Panc1 (cell line): ENCODE measurements at places on chromosomes 7 and 10. TPM values are rescaled to one million over a fixed set of nuclear protein-coding genes. Genes with fewer than 3 reads are reported as not detected.

GRCh38 chr7:17772581-17773288 lies 167.6 kb downstream of the SNX13 start:
- DNase-seq: no peak

SHH gene
- 22.9 TPM for total RNA-seq

MASTL gene
- 12.3 TPM for total RNA-seq

CADPS2 gene
- 1.6 TPM for total RNA-seq

OGDHL gene
- total RNA-seq: 1.3 TPM

FXYD4 gene
- total RNA-seq: not detected

GRCh38 chr7:149855361-149856305 lies 17.5 kb downstream of the ZNF862 start:
- DNase-seq: no peak

GRCh38 chr7:107948645-107949442 lies 54.1 kb downstream of the LAMB1 start:
- DNase-seq: peak; percentile 88

GRCh38 chr7:1532456-1533254 lies 2.2 kb downstream of the MAFK start:
- peak; percentile 95 for DNase-seq

GRCh38 chr10:69451784-69452251 lies 553 bp downstream of the TSPAN15 start:
- DNase-seq: no peak

DNA sequence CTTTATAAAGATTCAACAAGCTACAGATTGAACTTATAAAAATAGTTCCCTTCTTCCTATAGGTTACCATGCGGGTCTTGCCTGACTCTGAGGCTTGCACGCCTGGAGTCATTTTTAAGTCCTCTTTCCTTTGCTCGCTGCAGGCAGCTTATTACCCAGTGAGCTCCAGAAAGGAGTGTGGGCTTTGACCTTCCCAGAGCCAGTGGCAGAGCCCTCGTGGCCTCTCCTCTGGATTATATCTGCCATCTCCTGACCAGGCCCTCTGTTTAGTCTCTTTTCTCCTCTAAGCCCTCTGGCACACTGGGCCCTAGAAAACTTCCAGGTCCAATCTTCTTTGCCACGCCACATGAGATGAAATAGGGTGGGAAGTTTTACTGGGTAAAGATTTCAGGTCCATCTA lies 39.9 kb upstream of the EZH2 start:
- no peak for DNase-seq

- DNase-seq: no peak
Observed at GRCh38 chr7:47180516-47180826, 401.4 kb downstream of the TNS3 start.

SH2B2 gene
- total RNA-seq: 2.8 TPM

WEE2 gene
- total RNA-seq: not detected

HOGA1 gene
- 0.08 TPM for total RNA-seq

NRAP gene
- total RNA-seq: not detected

GRCh38 chr10:48453451-48454301 lies 147.2 kb downstream of the MAPK8 start:
- no peak for DNase-seq

DNA sequence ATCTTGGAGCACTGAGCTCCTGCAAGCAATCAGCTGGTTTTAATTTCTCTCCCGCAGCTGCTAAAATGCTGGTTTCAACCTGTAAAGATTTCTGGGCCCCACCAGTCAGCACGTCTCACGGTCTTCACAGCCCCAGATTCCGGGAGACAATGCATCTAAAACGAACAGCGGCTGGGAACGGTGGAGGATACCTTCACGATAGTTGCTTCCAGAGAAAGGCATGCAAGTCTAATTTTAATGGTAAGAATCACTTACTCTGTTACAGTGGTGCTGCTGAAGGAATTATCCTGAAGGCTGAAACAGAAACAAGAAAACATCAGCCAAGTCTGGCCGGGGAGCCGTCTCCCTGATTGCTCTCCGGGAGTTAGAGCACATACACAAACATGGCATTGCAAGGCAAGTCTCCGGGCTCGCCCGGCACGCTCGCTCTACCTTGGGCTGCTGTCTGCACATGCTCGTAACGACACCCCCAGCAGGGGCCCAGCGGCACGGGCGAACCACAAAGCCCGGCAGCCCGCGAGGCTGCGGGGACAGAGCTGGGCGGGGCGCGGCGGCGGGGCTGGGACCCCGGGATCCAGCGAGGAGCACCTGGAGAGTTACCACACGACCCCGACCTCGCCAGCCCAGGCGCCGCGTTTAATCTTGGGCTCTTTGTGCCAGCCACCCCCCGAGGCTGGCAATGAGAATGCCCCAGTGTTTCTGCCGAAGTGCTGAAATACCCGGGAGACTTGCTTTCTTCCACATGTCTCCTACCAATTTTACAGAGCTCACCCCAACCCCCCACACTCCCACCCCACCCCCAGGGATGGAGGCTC lies at the start of gene FAM13C:
Gene FAM13C (minus strand): TSS at position 406 of the 815 bp plus-strand sequence. CDS start 89 bp downstream, at position 317.
- DNase-seq: no peak

DNA sequence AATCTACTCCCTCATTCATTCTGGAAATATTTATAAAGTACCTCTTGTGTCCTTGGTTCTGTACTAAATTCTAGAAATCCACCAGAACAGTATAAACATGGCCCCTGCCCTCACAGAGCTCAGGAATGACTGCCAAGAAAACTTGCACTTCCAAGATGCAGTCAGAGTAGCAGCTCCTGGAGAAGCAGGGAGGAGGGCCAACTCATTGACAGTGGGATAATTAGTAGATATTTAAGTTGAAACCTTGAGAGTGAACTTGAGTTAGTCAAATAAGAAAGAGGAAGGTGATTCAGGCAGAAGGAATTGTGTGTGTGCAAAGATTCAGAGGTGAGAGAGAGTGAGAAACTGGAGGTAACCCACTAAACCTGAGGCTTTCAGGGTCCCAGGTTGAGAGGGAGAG lies 182.2 kb upstream of the INHBA start:
- DNase-seq: no peak

- DNase-seq: no peak
Observed at GRCh38 chr10:75773231-75773780, 341.9 kb downstream of the LRMDA start.

DNA sequence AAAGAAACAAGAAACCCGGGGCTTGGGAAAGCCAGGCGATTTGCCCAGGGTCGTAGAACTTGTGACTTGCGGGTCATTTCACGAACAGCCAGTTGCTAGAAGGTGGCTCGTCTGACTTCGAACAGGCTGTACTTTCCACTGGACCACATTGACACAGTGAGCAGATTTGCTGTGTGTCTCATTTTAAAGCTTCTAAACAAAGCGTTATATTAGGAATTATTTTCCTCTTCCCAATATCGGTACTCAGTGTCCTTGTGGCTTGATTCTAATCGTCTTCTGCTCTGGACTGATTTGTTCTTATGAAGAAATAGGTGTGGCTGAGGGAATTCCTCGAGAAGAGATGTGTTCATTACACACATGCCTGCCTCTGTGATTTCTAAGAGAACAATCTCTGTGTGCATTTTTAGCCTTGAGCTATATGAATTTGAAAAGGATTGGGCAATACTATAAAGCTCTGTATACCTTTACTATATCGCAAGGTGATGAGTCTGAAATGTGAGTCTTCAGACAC lies 150.0 kb upstream of the PRR15 start:
- no peak for DNase-seq

DNA sequence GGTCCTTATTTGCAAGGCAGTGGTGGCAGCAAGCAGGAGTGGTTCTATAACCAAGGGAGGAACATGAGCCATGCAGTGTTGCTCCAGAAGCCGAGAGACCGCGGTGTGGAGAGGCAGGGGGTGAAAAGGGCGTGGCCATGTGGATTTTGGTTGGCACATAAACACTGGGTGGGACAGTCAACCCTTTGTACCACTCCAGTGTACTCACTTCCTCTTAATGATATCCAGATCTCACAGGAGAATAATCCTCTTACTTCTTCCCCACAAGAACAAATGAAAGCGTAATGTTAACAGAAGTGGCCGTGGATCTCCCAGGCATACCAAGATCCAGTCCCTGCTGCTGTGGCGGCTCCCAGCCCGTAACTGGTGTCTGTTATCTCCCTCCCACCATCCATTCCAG lies 42.4 kb downstream of the XRCC2 start:
- DNase-seq: no peak

ARHGEF5 gene
- total RNA-seq: 37.1 TPM

DNA sequence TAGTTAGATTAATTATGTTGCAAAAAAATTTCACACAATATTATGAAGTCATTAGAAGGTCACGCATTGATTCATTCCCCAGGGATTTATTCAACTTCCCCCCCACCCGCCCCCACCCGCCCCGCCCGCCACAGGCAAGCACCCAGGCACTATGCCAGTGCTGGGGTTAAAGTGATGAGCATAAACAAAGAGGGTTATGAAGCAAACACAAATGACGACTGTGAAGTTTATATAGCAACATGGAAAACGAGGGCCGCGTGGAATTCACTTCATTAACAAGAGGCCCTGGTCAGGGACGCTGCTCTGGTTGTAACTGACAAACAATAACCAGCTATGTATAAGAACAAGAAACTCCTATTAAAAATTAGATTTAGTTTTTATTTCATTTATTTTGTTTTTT lies 656.5 kb upstream of the COBL start:
- no peak for DNase-seq

RNF133 gene
- total RNA-seq: not detected

SPDYE2 gene
- not detected for total RNA-seq

- no peak for DNase-seq
Observed at GRCh38 chr7:16794986-16795385, 9.8 kb downstream of the AGR2 start.

DNA sequence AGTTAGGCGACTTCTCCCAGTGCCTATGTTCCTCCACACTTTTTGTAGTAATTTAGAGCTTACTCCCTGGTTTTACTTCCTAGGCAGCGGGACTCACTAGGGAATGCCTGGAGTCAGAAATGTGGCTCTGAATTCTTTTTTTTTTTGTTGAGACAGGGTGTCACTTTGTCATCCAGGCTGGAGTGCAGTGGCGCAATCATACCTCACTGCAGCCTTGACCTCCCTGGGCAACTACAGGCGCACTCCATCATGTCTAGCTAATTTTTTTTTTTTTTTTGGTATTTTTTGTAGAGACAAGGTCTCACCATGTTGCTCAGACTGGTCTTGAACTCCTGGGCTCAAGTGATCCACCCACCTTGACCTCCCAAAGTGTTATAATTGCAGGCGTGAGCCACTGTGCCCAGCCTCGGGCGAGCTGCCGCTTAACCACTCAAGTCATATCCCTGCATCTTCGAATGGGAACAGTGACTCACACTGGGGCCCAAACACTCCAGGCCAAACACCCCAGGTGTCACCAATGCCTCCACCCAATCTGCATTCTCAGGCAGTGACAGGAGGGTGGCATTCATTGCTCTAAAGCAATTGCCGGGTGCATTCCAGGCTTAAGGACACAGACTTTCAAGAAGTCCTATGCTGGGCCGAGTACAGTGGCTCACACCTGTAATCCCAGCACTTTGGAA lies 19.6 kb downstream of the RGS10 start:
- no peak for DNase-seq

DNA sequence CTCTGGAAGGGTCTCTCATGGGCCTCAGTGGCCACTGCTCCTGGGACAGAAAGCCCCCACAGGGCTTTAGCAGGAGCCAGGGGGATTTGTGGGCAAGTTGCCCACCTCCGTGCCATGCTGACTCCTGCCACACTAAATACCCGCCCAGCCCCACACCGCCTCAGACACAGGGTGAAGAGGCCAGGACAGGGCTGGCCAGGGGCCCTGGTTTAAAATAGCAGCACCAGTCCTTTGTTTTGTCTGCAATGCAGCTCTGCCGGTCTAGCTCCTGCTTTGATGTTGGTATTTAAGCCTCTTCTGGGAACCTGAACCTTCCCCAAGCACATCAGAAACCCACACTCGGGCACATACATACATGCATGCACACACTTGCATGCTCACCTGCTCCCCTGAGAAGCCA lies 14.4 kb upstream of the TNRC18 start:
- no peak for DNase-seq

DNA sequence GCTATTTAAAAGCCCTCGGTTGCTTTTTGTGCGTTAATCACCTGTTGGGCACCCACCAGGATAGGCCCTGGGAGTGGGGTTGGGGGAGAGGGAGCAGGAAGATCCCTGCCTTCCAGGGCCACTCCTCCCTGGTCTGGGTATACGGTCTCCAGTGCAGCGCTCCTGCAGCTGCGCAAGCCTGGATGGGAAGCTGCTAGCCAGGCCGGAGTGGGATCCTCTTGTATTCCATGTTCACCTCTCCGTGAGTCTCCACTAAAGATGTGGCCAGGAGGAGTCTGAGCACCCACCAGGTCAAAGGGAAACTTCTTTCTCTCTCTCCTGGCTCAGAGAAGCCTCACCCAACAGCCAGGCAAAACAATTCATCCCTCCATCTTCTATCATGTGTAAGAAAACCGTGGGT lies 78.8 kb upstream of the ANLN start:
- no peak for DNase-seq

GIMAP1 gene
- total RNA-seq: 0.05 TPM

PSMC2 gene
- total RNA-seq: 171 TPM

DNA sequence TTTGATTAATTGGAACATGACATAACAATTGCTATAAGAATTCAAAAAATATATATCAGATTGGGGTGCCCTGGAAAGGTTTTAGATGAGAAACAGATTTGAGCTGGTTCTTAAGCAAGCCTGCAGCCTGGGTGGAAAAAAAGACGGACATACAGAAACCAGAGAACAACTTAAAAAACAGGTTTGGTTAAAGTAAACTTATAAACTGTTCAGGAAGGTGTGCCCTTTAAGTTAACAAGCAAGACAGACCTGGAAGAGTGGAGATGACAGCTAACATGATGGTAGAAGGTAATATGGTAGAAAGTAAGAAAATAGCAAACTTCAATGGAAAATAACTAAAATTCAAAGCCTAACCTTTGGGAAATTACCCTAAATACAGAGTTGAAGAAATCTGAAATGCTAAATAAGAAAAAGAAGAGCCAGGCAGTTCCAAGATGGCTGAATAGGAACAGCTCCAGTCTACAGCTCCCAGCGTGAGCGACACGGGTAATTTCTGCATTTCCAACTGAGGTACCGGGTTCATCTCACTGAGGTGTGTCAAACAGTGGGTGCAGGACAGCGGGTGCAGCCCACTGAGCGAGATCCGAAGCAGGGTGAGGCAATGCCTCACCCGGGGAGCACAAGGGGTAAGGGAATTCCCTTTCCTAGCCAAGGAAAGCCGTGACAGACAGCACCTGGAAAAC lies 52.2 kb downstream of the CADPS2 start:
- DNase-seq: no peak

LRRC4 gene
- total RNA-seq: not detected

DNA sequence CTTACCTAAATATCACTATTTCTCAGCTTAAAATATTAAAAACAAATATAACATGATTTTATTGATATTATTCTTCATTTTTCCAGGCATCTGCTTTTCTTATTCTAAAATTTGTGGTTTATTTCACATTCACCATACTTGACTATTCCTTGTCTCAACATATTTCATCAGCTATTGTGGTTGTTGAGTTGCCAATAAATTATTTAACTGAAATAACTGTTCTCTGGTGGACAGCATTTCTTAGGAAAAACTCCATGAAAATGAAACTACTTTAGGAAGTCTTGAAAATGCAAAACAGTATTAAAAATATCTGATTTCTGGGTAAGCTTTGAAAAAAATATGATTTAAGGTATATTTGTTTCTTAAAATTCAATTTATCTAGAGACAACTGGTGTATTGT lies 122.9 kb upstream of the SEMA3A start:
- no peak for DNase-seq
